Stimulated activated CD8-positive, alpha-beta memory T cell treated with anti-CD3 and anti-CD28 coated beads, Interleukin-15, amount 100 ng/mL, for 4 hours (primary cell): ENCODE measurements at places on chromosomes 3 and 15.

DNA sequence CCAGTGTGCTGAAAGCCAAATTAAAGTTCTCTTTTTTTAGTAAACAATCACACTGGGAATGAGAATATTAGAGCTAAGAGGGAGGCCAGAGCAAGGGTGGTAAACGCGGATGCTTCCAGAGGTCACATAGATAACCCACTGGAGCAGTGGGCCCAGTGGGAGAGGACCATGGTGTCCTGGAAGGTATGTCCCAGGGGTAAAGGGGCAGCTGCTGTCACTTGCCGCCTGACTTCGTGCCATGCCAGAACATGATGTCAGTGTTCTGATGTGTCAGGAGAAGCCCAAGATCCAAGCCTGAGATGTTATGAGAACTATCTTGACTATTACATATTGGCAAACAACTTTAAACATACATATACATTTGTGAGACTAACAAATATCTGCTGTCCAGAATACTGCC, 211.9 kb upstream of the IL12A start:
- no peak for DNase-seq

GRCh38 chr3:188026191-188026968, 127.6 kb upstream of the LPP start:
- DNase-seq, result no peak

GRCh38 chr3:151357463-151357850, 27.1 kb downstream of the P2RY12 start:
- DNase-seq, result no peak

DNA sequence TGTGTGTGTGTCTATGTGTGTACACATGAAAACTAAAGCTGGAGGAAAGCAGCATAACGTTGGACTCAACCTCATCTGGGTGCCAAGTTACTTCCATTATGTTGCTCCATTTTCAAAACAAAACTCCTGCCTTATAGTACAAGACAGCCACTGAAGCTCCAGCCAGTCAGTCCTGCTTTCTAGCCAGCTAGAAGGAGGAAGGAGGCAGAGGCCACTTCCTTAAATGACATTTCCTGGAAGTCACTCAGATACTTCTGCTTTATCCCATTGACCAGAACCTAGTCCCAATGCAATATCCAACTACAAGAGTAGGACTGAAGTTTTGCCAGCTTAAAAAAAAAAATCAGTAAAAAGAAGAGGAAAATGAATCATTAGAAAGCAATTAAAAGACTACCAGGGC, 31.7 kb downstream of the CADPS start:
- no peak for DNase-seq

GRCh38 chr15:82709421-82710207, at the start of gene AP3B2:
Gene AP3B2, minus strand, starts transcription at chr15:82709875. Its CDS starts 169 bp downstream, at chr15:82709706.
- DNase-seq, result peak; percentile 30

- DNase-seq, result no peak
Measured at GRCh38 chr3:36373084-36373483, 7.2 kb upstream of the STAC start.

DNA sequence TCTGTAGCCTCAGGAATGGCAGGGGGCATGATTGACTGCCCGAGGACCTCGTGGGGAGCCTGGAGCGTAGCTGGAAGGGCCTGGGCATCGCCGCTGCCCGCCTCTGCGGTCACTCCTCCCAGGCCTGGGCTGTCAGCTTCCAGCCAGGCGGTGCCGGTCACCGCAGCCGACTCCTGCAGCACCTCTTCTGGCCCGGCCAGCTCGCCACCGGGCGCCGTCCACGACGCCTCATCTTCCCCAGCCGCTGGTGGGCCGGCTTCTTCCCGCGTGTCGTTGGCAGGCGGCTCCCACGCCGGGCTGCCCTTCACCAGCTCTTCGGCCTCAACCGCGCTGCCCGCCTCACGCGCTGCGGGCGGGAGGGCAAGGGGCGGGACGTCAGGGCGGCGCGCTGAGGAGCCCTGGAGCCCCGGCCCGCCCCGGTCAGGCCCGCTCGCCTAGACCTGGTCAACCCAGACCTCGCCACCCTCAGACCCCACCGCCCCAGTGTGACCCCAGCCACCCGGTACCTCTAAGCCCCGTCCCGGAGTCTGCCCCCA, 1.0 kb downstream of the CSPG5 start:
- no peak for DNase-seq

GRCh38 chr3:79767194-79767904, 449 bp downstream of the ROBO1 start:
- no peak for DNase-seq

DNA sequence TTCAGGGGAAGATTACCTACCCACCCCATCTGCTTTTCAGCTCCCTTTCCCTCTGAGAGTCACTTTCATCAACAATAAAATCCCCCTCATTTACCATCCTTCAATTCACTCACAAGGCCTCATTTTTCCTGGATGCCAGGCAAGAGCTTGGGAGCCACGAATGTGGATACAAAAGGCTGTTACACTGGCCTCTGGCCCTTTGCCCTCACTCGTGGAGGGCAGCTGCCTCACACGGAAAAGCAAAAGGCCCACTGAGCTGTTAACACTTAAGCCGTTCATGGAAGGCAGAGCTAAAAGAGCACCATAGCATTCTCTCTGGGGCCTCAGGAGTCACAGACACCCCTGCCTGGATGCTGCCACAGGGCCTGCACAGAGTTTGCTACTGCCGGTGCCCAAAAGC, 102.4 kb upstream of the TUSC7 start:
- no peak for DNase-seq

GRCh38 chr15:94122516-94122915, 108.8 kb upstream of the MCTP2 start:
- DNase-seq, result no peak

- no peak for DNase-seq
Measured at GRCh38 chr3:4474683-4475490, 7.8 kb upstream of the SUMF1 start.

DNA sequence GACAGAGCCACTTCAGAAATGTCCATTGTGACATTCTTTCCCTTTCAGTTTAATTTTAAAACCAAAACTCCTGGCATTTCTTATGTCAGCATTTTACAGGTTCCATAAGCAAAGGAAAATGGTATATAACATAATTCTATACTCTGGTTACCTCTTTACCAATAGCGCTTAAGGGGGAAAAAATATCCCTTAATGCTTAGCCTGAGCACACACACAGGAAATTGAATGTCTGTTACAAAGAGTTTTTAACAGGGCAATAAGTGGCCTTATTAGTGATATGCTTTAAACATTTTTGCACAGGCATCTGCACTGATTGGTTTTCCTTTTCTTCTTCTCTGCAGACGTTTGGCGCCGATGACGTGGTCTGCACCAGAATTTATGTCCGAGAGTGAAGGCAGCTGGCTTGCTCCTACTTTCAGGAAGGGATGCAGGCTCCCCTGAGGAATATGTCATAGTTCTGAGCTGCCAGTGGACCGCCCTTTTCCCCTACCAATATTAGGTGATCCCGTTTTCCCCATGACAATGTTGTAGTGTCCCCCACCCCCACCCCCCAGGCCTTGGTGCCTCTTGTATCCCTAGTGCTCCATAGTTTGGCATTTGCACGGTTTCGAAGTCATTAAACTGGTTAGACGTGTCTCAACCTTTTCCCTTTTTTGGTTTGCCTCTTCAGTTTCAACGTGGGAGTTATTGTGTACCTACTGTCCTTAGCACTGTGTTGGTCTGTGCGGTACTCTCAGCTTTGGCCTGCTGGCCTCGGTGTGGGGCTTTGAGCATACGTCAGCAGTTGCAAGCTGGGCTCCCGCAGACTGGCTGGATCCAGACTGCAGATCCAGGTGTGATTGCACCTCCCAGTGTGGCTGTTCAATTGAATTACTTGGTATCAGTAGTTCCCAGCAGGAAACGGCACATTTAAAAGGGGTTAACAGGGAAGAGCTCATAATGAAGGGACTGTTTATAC, 7.7 kb downstream of the CRABP1 start:
- DNase-seq, result no peak

- no peak for DNase-seq
Measured at GRCh38 chr3:63656786-63657185, 4.3 kb downstream of the SNTN start.

DNA sequence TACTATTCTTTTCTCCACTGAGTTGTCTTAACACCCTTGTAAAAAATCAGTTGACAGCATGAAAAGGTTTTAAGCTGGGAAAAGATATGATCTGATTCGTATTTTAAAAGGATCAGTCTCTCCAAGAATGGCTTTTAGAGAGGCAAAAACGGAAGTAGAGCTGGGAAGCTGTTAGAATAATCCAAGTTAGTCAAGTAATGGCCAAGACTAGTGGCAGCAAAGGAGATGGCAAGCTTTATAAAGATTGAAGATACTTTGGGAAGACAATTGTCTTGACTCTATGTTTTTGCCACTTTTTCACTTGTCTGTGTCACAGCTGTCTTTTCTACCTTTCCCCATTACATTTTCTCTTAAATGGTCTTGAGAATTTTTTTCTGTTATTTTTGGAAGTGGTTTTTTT, 243.5 kb upstream of the MANF start:
- no peak for DNase-seq

DNA sequence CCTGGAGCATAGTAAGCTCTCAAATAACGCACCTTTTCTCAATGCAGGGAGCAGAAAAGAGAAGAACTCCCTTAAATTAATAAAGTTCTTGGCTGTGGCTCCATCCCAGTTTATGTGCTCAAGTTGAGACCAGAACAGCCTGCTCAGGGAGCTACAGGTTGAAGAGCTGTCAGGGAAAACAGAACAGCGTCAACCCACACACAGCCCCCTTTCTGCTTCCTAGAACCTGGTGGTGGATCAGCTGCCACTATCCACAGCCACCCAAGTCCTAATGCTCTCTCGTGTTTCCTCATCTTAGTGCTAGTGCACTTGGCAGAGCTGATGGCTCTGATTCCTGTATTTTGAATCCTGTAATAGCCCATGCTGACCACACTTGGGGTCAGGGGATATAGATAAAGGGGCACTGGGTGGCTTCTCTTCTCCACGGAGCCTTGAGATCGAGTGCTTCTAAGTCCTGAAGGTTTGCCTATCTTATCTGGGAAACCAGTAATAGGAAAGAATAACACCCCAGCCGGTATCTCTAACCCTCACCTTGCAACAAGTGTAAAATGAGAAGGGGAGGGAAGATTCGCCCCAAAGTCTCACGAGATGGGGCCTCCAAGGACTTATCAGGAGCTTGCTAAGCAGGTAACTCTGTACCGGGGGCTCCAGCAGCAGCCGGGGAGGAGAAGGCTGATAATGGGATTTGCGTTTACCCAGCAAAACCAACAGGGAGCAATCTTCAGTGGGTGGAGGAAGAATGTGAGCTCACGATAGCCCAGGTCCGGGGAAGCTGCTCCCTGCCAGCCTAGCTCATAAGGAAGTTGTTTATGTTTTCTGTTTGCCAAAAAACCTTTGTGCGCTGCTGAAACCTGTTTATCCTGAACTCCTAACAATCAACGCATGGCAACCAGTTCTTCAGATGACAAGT, 136.2 kb upstream of the ICE2 start:
- no peak for DNase-seq

DNA sequence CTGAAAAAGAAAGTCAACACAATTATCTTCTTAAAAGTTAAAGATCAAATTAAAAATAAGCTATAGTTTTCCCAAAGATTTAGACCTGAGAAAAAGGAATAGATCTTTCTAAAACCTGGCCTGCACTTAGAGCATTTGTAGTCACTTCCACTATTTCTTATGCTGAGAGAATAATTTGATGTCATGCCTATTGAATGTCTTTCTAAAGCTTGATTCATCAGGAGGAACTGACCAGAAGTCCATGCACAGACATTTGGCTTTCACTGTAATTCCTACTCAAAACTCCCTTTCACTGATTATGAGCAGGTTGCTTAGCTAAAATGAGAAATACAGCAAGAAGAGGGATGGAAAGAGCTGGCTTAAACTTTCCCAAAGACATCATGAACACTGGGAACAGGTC, 4.3 kb downstream of the GREM1 start:
- no peak for DNase-seq

- DNase-seq, result no peak
Measured at GRCh38 chr15:85955501-85956391, 123.9 kb upstream of the AGBL1 start.

DNA sequence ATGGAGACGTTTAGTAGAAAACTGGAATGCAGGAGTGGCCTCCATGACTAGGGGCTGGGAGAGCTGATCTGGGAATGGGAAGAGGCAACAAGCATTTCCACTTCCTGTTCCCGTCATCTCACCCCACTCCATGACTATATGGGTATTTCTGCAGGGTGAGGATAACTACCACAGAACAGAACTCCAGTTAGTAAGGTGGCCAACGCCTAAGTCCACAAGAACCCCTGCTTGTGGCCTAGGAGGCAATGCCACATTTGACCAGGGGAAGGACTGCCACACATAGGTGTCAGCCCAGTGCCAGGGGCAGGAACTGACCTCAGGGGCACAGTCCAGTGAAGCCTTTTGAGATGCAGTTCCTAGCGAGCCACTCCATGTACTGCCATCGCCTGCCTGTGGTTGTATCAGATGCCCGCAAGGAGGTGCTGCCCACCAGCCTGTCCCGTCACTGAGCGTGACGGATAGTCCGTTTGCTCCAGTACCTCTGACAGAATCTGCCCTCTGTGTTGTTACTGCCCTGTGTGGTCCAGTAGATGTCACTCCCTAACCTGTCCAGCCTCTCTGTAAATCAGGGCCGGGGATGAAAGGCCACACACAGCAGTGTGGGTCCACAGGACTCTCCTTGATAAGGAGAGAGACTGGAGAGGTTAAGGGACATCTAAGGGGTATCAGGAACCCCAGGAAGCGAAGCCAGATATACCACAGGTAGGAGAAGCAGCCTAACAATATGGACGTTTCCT, 3.5 kb upstream of the MTFMT start:
- DNase-seq, result no peak

- no peak for DNase-seq
Measured at GRCh38 chr3:186980989-186981388, 50.7 kb downstream of the ST6GAL1 start.

- DNase-seq, result no peak
Measured at GRCh38 chr3:197167549-197167948, 130.9 kb downstream of the DLG1 start.

- no peak for DNase-seq
Measured at GRCh38 chr3:197595470-197596185, 39.9 kb upstream of the BDH1 start.

DNA sequence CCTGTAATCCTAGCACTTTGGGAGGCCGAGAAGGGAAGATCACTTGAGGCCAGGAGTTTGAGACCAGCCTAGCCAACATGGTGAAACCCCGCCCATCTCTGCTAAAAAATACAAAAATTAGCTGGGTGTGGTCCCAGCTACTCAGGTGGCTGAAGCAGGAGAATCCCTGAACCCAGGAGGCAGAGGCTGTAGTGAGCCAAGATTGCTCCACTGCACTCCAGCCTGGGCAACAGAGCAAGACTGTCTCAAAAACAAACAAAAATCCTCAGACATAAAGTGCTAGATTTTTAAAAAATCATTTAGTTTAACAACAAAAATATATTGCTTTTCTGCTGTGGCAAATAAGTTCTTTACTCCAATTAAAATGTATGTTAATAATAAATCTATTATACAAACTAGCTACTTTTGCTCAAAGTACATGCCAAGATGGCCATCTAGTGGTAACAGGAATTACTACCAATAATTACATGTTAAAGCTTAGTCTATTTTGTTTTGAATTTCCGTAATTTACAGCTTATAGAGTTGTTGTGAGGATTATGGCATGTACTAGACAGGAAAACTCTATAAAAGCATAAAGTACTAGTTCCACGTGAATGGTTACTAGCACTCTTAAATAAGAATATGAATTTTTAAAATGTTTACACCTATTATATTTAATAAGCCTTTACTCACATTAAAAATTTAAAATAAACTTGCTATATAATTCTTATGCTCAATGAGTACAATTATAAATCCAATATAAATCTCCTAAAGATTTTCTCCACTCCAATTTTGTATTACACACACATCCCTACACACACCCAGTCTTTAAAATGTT, 39.0 kb downstream of the GABPB1 start:
- DNase-seq, result no peak

- no peak for DNase-seq
Measured at GRCh38 chr15:94951538-94951937, 720.2 kb downstream of the MCTP2 start.
